ENCODE measurements at places on chromosomes 12 and 14. TPM values are rescaled to one million over a fixed set of nuclear protein-coding genes. Genes with fewer than 3 reads are reported as not detected.

Gene SPX
- 203 TPM for total RNA-seq

Gene PRB4
- not detected for total RNA-seq

Gene ADAM20
- total RNA-seq = 1.6 TPM

Gene DCN
- total RNA-seq = 33.1 TPM

Gene EMP1
- total RNA-seq = 230 TPM

Gene TMEM19
- total RNA-seq = 7.2 TPM

Gene TBX5
- not detected for total RNA-seq

Gene TCL1B
- total RNA-seq = not detected

GRCh38 chr12:75814851-75815754 lies 216.5 kb downstream of the PHLDA1 start:
- H3K36me3 ChIP-seq = no peaks in the 10 kb centered on the region
- peak overlapping the region; percentile 37 for H3K27ac ChIP-seq
- peaks cover 8% of the 10 kb centered on the region for H3K4me1 ChIP-seq

- H3K36me3 ChIP-seq = peaks cover 18% of the 10 kb centered on the region
- peaks cover 5% of the 10 kb centered on the region for H3K4me1 ChIP-seq
- H3K27me3 ChIP-seq = no peaks in the 10 kb centered on the region
- DNase-seq = peak; percentile 67
- peak overlapping the region; percentile 67 for H3K4me3 ChIP-seq
Observed at GRCh38 chr12:132560614-132561426, 49.6 kb downstream of the LRCOL1 start.

DNA sequence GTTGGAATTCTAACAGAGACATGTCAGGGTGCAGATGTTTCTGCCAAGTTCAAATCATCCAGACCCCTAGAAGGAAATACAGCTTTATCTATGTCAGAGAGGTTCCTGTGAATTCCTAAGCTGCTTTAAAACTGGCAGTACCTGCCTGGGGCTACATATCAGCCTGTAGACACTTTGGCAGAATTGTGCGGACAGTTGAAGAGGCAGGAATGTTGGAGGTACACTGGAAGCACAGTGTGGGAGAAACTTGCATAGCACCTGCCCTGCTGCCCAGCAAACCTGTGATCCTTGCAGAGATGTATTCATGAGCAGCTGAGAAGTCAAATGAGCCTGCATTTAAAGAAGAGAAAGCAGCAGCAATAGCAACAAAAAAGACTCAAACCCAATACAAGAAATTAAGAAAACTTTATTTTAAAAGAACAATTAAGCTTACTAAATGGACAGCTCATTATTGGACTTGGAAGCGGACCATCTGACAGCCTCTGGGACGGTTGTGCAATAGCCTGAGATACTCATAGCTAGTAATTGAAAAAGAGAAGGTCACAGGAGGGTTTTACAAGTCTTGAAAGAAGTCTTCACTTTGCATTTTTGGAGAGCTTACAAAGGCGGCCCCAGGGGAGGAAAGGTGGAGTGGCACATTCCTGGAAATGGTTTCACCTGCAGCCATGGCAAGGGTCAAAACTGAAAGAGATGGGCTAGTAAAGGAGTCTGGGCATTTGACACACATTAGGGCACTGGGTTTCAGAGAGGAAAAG lies 280.9 kb upstream of the FLRT2 start:
- no peak overlapping the region for H3K27ac ChIP-seq
- peak overlapping the region; percentile 49 for H3K4me3 ChIP-seq

DNA sequence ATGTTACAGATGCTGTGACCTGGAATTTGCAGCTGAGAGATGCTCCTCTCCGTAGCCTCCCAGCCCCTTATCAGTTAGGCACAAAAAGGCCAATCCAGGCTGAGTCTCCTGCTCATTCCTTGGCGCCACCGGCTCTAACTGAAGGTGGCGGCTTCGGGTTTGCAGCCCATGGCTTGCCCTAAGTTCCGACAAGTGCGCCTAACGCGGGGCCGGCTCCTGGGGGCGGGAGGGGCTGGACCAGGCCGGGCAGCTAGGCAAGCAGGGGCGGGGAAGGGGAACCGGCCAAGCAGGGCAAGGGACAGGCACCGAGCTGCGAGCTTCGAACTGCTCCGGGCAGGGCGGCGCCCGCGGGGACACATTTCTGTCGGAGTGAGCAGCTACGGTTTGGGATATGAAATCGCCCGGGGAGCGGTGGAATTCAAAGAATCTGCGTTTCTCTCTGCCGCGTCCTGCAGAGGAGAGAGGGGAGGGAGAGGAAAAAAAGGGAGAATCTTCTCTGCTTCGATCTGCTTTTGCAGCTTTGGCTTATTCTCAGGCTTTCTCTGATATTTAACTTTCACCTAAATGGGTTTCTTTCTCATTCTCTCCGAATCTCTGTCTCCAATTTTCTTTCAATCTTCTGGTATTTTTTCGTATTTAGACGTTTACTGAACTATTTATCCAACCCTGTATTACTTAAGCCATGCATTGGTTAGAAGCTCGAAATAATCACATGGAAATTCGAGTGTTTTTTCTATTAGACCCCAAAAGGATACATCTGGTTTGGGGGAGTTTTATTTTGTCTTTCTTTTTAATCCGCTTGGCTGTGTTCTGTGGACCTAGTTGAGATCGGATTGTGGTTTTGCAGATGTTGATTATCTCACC lies 1.6 kb upstream of the HOXC12 start:
- no peak overlapping the region for H3K27ac ChIP-seq
- no peaks in the 10 kb centered on the region for H3K27me3 ChIP-seq
- H3K36me3 ChIP-seq = peaks cover 1% of the 10 kb centered on the region
- peak overlapping the region; percentile 49 for H3K4me3 ChIP-seq
- peak; percentile 12 for DNase-seq

DNA sequence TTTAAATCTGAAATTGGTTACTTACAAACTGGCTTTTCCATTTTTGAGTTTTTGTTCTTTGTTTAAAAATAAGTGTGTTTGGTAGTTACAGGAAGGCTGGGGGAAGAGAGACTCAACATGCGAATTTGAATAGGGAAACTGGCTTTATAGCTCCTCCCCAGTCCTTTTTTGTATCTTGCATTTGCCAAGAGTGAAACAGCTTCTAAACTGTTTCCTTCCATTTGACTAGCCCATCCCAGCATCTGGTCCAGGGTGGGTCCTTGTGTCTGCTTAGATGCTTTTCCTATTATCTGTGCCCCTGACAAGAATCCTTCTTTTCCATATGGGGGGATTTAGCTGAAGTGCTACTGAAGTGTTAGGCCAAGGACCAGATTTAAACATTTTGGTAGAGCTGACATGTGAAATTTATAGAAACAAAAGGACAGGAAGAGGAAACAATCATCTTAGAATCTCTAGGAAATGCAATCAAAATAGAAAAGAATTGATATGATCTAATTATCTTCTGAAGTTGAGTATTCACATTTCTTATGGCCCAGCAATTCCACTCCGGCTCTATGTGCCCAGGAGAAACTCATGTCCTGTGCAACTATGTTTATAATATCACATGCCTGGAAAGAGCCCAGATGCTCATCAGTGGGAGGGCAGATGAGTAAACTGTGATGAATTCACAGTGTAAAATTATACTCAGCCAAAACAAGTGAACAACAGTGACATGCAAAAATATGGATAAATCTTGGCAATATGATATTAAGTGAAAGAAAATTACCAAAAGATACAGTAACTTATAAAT lies 7.4 kb downstream of the SMOC1 start:
- H3K36me3 ChIP-seq = no peaks in the 10 kb centered on the region
- H3K27ac ChIP-seq = peak overlapping the region; percentile 44
- H3K4me1 ChIP-seq = peaks cover 50% of the 10 kb centered on the region
- DNase-seq = peak; percentile 64

DNA sequence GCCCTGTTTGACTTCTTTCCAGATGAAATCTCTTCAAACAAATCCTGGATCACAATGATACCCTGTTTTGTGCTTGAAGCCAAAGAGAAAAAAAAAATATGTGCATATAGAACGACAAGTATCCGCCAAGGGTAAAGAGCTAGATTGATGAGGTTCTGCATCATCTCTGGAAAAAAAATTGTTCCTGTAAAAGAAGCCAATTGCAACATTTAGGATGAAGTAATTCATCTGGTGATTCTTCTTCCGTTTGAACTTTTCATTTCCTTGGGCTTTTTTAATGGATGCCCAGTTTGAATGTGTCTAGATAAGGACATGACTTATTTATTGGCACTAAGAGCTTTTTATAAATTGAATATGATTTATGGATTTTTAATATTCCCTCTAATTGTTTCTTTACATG lies 38.1 kb upstream of the NPAS3 start:
- H3K36me3 ChIP-seq = no peaks in the 10 kb centered on the region
- H3K27ac ChIP-seq = no peak overlapping the region
- no peaks in the 10 kb centered on the region for H3K4me1 ChIP-seq
- H3K27me3 ChIP-seq = no peaks in the 10 kb centered on the region

GRCh38 chr12:57129889-57130288 lies 1.6 kb downstream of the LRP1 start:
- H3K4me1 ChIP-seq = peaks cover 47% of the 10 kb centered on the region
- H3K36me3 ChIP-seq = no peaks in the 10 kb centered on the region
- no peaks in the 10 kb centered on the region for H3K27me3 ChIP-seq
- peak overlapping the region; percentile 86 for H3K4me3 ChIP-seq

DNA sequence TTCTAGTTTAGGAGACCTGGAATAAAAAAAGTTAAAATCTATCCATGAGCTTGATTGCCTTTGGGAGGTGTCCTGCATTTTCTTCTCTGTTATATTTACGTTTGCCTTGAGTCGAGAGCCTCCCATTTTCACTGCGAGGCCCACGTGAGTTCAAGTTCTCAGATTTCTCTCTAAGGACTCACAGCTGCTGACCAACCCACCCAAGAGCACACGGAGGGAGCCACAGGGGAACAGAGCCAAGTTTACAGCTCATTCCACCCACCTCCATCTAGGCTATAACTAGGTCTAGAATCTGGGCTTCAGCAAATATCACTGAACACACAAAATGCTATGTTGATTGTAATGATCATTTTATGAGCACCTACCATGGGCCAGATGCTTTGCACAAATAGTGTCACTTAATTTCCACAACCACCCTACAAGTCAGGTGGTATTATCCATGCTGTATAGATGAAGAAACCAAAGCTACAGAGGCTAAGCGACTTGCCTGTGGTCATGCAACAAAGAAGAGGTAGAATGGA lies 16.7 kb downstream of the ALDH1L2 start:
- H3K4me3 ChIP-seq = no peak overlapping the region
- no peaks in the 10 kb centered on the region for H3K27me3 ChIP-seq
- H3K36me3 ChIP-seq = peaks cover 78% of the 10 kb centered on the region
- no peak overlapping the region for H3K27ac ChIP-seq

- no peaks in the 10 kb centered on the region for H3K27me3 ChIP-seq
- peak; percentile 32 for DNase-seq
- H3K4me3 ChIP-seq = peak overlapping the region; percentile 52
- peaks cover 33% of the 10 kb centered on the region for H3K36me3 ChIP-seq
- peaks cover 24% of the 10 kb centered on the region for H3K4me1 ChIP-seq
Observed at GRCh38 chr14:30620178-30620577, 1.9 kb upstream of the SCFD1 start.

- H3K27ac ChIP-seq = no peak overlapping the region
- peaks cover 6% of the 10 kb centered on the region for H3K36me3 ChIP-seq
- no peaks in the 10 kb centered on the region for H3K27me3 ChIP-seq
- no peak for DNase-seq
- H3K4me1 ChIP-seq = no peaks in the 10 kb centered on the region
- H3K4me3 ChIP-seq = no peak overlapping the region
Observed at GRCh38 chr12:103748002-103748401, 93.0 kb downstream of the NT5DC3 start.

GRCh38 chr12:84480803-84481202 lies 431.8 kb downstream of the SLC6A15 start:
- DNase-seq = no peak
- H3K27ac ChIP-seq = no peak overlapping the region
- no peaks in the 10 kb centered on the region for H3K36me3 ChIP-seq
- H3K4me3 ChIP-seq = no peak overlapping the region
- H3K4me1 ChIP-seq = no peaks in the 10 kb centered on the region

DNA sequence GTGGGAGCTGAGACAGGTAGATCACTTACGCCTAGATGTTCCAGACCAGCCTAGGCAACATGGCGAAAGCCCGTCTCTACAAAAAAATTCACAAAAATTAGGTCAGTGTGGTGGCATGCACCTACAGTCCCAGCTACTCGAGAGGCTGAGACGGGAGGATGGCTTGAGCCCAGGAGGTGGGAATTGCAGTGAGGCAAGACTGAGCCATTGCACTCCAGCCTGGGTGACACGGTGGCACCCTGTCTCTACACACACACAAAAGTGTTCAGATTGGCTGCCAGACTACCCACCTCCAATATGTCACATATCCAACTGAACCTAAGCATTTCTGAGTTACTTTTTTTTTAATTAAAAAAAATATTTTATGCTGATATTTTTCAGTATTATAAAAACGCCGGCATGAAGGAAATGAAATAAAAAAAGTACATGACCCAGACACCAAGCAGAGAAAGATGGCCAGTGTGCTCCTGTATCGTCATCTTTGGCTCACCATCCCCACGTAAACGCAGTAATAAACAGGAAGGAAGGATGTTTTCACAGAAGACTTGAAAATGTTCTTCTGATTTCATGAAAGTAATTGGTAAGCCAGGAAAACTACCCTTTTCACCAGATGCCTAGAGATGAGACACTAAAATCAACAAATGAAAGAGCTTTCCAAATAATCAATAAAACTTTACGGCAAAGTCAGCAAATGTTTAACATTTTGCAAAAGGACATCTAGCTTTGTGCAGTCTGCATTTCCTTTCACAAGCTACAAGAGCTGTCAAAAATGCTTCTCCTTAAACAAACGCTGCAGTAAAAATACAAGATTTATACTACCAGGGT lies 26.4 kb downstream of the CDC42BPB start:
- peaks cover 3% of the 10 kb centered on the region for H3K4me1 ChIP-seq
- no peak for DNase-seq
- H3K36me3 ChIP-seq = peaks cover 13% of the 10 kb centered on the region
- H3K27ac ChIP-seq = peak overlapping the region; percentile 49
- no peak overlapping the region for H3K4me3 ChIP-seq

DNA sequence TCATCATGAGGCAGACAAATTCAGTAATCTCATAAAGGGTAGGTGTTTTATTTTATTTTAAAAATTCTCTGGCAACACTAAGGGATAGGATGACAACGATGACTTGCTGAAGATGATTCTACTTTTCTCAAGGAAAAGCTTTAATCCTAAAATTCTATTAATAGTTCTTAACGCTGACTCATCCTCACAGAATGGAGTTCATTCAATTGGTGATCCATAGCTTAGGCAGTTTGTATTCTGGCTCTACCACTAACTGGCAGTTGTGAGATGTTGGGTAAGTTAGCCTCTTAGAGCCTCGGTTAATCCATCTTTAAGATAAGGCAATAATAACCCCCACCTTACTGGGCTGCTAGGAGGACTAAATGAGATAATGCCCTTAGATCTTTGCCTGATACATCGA lies 116.3 kb downstream of the RTN1 start:
- DNase-seq = no peak
- H3K36me3 ChIP-seq = no peaks in the 10 kb centered on the region
- H3K4me1 ChIP-seq = no peaks in the 10 kb centered on the region
- no peaks in the 10 kb centered on the region for H3K27me3 ChIP-seq
- peak overlapping the region; percentile 12 for H3K27ac ChIP-seq
- H3K4me3 ChIP-seq = no peak overlapping the region

DNA sequence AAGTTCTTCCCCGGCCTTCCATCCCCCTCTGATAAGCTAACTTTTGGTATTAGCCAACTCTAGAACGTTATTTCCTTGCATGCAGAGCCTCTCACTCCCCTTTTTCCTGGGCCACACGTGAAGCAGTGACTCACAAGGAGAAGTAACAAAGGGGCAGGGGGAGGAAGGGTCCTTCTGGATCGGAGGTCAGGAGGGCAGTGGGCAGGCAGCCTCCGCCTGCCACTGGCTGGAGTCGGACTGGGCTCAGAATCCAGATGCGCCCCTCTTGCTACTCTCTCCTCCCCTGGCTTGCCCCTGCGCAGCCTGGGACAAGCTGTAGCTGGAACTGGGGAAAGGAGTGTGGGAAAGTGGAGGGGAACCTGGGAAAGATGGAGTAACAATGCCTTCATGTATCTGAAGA lies 55.0 kb downstream of the TPCN1 start:
- H3K36me3 ChIP-seq = peaks cover 85% of the 10 kb centered on the region
- H3K4me1 ChIP-seq = peaks cover 15% of the 10 kb centered on the region
- no peak overlapping the region for H3K27ac ChIP-seq
- H3K4me3 ChIP-seq = no peak overlapping the region
- H3K27me3 ChIP-seq = no peaks in the 10 kb centered on the region
- DNase-seq = no peak

All from MCF 10A (cell line).